Stimulated activated CD8-positive, alpha-beta memory T cell treated with anti-CD3 and anti-CD28 coated beads, Interleukin-4, amount 100 ng/mL, for 48 hours (primary cell): ENCODE measurements at places on chromosomes 4 and X.

GRCh38 chrX:93868289-93868965 lies 194.4 kb downstream of the FAM133A start:
- DNase-seq: no peak

DNA sequence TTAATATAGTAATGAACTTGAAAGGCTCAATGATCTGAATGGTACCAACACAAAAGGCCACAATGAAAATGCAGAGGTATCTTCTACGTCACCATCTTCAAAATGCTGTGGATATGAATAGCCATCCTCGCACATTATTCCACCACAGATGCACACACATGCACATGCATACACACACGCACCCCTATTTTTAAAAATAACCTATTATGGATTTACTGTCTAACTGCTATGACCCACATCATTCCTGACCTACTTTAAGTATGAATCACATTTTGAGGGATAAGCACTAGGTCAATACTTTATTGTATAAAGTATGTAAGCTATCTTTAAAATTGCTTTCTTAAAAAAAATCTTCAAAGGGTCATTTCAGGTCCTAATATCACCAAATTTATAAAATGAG lies 24.4 kb upstream of the CORIN start:
- DNase-seq: no peak

DNA sequence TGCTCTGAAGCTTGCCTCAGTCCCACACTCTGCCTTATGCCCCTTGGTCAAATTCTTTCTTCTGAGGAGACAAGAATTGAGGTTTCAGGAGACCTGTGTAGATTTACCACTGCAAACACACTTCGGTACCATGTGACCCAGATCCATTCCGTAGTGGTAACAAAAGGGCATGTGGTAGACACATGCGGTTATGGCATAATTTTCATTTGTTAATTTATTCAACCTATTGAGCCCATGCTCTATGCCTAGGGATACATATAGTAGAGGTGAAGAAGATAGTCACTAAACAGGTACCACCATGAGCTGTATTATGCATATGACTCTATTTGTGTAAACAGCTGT lies 190.9 kb downstream of the NDST4 start:
- no peak for DNase-seq

GRCh38 chrX:71096760-71097032 lies 1.0 kb downstream of the FOXO4 start:
- no peak for DNase-seq

GRCh38 chrX:82945332-82945731 lies 562.8 kb upstream of the POU3F4 start:
- DNase-seq: no peak

GRCh38 chrX:16573781-16574180 lies 76.2 kb upstream of the S100G start:
- DNase-seq: no peak
